ENCODE measurements at places on chromosomes 6 and 20.

DNA sequence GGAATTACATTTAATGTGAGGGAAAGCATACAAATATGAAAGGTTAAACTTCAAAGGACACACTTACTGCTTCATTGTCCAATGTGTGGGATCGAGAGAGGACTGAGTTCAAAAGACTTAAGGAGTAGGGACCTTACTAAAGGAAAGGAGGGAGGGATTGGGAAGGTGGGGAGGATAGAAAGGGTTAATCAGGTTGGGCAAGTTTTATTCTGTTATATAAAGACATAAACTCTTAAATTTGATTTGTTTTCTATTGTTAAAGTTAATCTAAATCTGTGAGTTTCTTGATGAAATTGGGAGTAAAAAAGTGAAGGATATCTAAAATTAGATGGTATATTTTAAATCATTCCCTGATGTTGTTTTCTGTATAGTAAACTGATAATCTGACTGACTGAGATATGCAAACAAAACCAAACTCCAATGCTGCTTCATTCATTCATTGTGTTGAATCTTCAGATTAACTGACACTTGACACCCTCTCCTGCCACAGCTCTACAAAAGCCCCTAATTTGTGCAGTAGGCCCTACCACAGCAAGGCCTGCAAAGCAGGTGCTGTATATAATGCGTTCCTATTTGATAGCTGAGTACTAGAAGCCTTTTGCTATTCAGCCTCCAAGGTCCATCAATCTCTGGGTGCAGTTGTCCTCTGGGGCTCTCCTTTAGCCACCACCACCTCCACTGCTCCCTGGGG, 1.3 kb upstream of the UBE2J1 start:
- DNase-seq = no peak

GRCh38 chr6:147973806-147974205, 368.8 kb upstream of the SASH1 start:
- DNase-seq = no peak

DNA sequence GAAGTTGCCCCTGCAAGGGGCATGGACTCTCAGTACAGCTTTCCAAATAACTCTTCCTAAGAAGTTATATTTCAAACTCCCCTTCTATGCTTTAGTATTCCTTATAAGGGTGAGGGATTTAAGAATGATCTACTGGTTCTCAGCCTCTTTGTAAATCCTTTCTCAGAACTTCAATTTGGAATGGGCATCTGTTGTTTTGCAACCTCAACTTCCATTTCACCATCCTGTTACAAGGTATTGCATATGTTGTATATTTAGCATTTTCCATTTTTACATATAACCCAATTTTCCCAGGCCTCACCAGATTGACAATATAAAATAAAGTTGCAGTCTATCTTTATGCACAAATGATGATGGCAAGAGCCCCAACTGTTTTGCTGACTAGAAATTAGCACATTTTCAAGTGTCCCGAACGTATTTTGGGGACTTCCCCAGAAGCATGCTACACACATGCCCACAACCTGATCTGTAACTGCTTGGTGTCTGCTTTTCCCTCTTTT, 154.9 kb upstream of the CARMIL1 start:
- DNase-seq = no peak

DNA sequence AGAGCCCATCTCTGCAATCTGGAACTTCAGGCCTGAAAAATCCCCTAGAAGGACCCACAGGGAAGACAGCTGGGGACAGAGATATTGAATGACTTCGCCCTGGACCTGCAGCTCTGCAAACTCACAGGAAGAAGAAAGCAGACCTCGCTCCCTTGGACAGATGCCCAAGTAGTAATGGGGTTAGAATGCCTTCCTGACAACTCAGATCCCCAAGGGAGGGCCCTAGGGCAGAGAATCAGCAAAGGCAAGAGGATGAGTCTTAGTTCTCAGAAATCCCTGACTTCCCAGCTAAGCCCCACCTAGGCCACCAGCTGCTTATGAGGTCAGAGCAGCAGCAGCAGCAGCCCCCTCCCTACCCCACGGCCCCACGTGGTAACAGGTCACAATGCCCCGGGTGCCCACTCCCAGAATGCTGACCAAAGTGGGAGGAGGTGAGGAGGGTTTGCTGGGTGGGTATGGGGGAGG, at the start of gene C20orf141:
Gene C20orf141 (plus strand): TSS at position 401 of the 465 bp plus-strand sequence. CDS start 198 bp downstream, outside the sequence.
- DNase-seq = peak; percentile 97

DNA sequence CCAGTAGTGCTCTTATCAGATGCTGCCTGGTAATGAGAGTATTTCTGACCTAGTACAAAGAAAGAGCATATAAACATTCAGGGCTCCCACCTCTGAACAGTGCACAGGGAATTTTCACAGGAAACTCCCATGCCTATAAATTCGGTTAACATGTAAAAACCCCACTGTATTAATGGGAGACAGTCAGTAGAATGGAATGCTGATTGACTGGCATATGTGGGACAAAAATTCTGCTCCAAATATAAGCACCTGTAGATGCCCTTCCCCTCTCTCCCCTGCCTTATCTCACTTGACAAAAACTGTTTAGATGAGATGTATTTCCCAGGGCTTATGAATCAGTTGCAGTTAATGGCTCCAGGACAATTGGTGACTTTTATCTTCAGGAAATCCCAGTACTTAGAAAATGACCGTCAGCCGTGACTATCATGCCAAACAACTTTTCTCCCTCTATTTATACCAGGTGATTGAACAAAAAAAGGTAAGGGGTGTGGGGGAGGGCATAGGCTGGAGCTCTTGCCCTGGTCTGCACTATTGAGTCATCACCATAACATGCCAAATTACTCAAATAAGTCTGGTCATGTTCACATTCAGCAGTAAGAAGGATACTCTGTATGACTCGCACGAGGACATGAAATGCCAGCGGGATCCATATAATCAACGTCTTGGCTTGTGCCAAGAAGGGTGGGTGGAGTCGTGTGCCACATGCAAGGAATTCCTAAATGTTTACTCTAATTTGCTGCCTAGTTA, 176.4 kb upstream of the BMP2 start:
- DNase-seq = peak; percentile 63

- DNase-seq = peak; percentile 52
Measured at GRCh38 chr6:9540534-9541126, 874.2 kb downstream of the TFAP2A start.

GRCh38 chr6:42978487-42978838, 518 bp downstream of the PEX6 start:
- peak; percentile 61 for DNase-seq

GRCh38 chr6:149905371-149905910, 7.5 kb upstream of the RAET1E start:
- DNase-seq = no peak

GRCh38 chr6:8930009-8930408, 494.7 kb upstream of the SLC35B3 start:
- DNase-seq = no peak

DNA sequence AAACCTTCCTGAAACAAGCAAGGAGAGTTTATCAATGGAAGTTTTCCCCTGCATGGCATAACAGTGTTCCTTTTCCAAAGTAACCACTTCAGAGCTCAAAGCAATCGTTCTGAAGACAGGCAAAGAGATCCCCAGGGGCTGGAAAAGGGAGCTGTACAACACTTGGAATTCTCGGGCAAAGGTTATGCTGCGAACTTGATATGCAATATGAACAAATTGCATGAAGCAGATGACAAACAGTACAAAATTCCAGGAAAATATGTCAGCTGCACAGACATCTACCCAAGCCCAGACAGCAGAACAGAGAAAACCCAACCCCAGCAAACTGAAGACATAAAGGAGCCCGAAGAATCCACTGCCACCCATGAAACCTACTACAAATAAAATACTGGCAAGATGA, 18.4 kb downstream of the POPDC3 start:
- DNase-seq = no peak

GRCh38 chr6:165729307-165729936, 66.4 kb upstream of the PDE10A start:
- DNase-seq = peak; percentile 29

DNA sequence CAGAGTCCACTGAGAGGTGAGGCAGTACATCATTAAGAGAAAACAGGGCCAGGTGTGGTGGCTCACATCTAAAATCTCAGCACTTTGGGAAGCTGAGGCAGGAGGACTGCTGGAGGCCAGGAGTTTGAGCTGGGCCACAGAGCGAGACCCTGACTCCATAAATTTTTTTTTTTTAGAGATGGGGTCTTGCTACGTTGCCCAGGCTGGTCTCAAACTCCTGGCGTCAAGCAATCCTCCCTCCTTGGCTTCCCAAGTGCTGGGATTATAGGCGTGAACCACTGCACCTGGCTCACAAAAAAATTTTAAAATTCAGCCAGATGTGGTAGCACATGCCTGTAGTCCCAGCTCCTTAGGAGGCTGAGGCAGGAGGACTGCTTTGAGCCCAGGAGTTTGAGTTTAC, 17.3 kb downstream of the PPIL1 start:
- DNase-seq = no peak

DNA sequence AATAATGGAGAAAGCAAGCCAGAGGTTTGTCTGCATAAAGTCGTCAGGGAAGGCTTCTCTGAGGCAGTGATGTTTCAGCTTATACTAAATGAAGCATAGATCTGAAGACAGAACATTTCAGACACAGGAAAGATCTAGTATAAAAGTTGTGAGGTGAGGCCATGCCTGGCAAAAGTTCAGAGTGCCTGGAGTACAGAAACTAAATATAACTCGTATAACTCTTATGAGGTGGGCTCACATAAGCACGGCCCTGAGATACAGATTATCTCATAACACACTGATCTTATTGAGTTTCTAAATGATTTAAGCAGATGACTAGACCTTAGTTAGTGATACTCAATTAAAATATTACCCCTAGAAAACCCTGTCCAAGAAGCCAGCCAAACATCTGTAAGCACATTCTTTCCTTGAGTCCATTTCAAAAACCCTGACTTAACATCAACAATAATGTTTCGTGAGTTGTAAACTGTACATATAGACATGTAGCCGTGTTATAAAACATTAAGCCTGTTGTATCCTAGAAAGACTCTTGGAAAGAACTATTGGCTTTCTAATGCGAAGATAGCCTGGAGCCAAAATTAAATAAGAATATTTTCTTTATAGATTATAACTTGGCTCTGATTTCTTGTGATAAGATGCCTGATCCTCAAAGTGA, 667.6 kb downstream of the TENT5A start:
- DNase-seq = no peak

- DNase-seq = peak; percentile 84
Measured at GRCh38 chr6:2853769-2854395, 12.2 kb upstream of the SERPINB1 start.

DNA sequence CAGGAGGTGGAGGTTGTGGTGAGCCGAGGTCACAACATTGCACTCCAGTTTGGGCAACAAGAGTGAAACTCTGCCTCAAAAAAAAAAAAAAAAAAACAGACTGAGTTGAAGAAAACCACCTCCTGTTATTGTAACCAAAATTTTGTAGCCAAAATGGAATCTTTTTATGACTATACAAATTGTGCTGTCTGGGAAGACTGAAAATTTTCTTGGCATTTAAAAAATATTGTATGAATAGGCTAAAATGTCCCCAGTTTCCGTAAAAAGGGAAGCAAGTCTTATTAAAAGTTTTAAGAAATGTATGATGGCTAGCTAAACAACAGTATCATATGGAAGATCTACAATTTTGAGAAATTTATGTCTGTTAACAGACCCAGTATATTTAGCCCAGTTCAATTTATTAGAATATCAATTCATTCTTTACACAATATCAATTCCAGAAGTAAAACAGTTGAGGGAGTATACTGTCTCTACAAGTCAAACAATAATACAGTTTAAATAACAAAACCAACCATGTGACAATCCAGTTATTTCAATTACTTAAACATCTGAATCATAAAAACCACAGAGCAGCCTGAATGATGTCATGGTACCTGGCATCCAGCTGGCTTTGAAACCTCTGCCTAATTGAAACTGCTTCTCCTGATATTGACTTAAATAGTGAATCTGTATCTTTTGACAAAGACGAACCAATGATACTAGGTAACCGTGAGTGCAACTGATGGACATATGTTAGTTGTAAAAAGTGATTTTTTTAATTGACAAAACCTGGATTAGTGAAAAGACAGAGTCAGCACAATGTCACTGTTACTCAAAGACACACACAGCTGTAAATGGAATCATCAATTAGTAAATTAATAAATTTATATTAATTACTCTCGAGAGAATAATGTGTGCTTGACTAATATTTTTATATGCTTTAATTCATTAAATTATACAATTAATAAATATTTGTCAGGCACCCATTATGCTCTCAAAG, 166.6 kb upstream of the MARCKS start:
- peak; percentile 84 for DNase-seq

DNA sequence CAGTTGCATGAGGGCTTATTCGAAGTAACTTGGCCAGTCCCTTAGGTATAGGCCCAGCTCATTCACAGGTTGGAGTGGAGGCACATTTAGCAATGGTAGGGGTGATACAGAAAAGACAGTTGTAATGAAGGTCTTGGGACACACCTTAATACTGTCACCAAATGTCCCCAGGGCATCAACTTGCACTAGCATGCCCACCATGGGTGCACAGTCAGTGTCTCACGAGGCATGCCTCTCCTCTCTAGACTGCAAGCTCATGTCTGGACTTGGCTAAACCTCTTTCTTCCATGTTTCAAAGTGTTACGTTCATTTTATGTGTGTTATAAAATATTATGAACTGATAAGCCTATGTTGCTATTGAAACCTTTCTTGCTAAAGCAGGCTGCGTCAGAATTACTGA, 124.0 kb upstream of the ECI2 start:
- no peak for DNase-seq

DNA sequence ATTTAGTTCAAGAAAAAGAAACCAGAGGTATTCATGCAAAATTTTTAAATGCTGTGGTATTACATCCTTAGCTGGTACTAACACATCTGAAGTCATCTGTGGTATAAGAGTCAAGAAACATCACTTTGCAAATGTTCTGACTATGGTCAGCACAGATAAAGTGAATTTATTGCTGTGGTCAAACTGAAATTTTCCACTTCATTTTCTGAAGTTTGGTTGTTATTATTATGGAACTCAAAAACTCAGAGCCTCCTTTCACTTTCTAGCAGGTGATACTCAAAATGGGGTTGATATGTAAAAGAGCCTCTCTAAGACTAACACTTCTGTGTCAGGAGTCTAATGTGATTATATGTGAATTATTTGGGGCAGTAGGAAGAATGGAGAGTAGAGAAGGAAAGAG, 257.8 kb downstream of the RNGTT start:
- no peak for DNase-seq

DNA sequence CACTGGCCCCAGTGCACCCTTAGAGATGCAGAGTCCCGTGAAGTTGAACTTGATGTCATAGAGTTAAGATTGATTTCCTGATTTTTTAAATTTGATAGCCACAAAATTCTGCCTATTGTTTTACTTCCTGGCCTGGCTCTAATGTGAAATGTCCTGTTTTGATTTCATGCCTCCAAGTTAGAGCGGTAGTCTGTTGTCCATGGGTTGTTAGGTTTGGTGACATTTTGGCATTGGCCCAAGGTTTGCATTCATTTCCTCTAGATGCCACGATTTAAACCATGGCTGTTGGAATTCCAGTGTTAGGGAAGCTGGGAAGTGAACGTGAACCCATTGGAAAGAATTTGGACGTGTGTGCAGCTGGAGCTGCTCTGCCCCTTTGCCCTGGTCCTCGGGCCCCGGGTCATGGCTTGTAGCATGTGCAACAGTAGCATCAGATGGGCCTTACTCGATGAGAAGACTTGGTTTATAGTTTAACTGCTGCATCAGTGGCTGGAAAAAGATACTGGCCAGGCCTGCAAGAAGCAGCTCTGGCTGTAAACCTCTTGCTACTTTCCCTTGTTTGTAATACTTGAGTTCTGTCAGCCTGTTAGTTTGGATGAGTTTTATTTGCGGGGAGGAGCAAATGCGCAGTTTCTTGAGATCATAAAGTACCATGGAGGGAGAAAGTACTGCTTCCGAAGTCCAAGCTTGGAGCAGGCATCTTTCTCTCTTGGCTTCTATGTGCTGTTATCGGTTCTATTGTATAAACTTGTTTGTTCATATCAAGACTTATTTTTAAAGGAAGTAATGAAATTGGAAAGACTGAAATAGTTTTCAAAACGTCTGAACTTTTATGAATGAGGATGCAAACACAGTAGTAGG, 121.4 kb upstream of the CLDN20 start:
- DNase-seq = peak; percentile 63

Measured in mesenchymal stem cell (in vitro differentiated cells and primary cell).